ENCODE measurements at places on chromosomes 16 and 17.

- DNase-seq, result no peak
Observed at GRCh38 chr17:11282586-11282985, 41.6 kb downstream of the SHISA6 start.

- no peak for DNase-seq
Observed at GRCh38 chr17:64662774-64663367, 764 bp upstream of the SMURF2 start.

DNA sequence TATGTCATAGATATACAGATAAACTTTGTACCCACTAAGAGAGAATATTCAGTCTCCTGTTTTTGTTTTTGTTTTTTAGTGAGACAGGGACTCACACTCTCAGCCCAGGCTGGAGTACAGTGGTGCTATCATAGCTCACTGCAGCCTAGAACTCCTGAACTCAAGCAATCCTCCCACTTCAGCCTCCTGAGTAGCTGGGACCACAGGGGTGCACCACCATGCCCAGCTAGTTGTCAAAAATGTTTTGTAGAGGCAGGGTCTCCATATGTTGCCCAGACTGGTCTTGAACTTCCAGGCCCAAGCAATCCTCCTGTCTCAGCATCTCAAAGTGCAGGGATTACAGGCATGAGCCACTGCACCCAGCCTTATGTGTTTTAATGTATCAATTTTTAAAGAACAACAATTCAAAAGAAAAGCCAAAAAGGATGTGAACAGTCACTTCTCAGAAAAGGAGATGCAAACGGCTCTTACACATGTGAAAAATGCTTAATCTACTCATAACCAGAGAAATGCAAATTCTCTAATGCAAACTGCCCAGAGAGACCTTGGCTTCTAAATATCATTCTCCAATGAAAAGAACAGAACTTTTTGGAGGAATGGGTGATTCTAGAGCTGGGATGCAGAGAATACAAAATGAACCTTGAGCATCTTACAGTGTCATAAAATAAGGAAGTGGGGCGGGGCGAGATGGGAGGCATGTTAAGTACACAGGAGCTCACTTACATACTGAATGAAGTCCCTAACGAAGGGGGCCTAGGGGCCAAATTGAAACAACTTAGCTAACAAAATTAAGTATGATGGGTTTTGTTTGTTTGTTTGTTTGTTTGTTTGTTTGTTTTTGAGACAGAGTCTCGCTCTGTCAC lies 7.3 kb upstream of the CMTM3 start:
- peak; percentile 67 for DNase-seq

GRCh38 chr17:29566473-29567303 lies at the start of gene ABHD15:
Gene ABHD15 (minus strand): TSS chr17:29567037. CDS start chr17:29566966, 71 bp downstream.
- peak; percentile 76 for DNase-seq

- DNase-seq, result no peak
Observed at GRCh38 chr16:78326731-78327130, 227.3 kb downstream of the WWOX start.

GRCh38 chr16:62050793-62051192 lies 14.6 kb upstream of the CDH8 start:
- no peak for DNase-seq

Measured in activated CD4-positive, alpha-beta T cell treated with anti-CD3 and anti-CD28 coated beads, Interleukin-2, Interleukin-6, amounts not matched to agents 100 ng/mL and 50 ng/mL, durations not matched to agents 16 hours and 8 hours (primary cell).